ENCODE measurements at places on chromosomes 6 and 20.

- DNase-seq = no peak
These were observed 17.1 kb downstream of the RIPOR2 start for GRCh38 chr6:24918641-24919055.

DNA sequence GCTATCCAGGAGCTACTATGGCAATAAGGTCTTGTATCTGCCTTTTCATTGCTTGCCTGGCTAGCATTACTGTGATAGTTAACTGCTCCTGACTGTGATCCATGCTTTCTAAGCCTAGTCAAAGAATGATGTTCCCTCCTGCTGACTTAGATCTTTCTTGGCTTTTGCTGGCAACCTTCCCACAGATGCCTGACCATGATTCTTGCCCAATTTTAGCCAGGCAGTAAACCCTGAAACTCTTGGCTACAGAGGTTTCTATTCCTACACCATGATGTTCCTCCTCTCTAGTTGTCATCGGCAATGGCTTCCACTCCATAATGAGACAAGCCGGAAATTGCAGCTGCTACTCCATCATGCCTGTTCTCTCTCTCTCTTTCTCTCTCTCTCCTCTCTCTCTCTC is 238.1 kb downstream of the HAO1 start:
- no peak for DNase-seq

- peak; percentile 82 for DNase-seq
These were observed 2.1 kb downstream of the ZC3H12D start for GRCh38 chr6:149482545-149483333.

- peak; percentile 78 for DNase-seq
These were observed 3.9 kb downstream of the SYTL3 start for GRCh38 chr6:158653577-158654354.

DNA sequence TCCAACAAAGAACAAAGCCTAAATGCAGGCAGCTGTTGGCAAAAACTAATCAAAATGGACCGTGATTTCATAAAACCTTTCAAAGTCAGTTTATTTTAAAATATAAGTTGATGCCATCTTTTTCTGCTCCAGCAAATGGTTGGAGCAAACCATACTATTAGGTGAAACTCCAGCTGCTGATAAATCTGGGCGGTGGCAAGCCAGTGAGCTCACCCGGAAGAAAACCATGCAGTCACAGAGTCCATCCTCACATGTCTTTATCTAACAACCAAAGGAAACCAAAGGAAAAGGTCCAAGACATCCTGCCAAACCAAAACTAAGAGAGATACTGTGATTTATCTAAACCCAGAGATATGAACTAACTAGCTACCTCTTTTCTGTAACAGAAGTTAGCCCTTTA is 72.6 kb downstream of the HIVEP2 start:
- DNase-seq = no peak

- no peak for DNase-seq
These were observed 161.2 kb upstream of the NRSN1 start for GRCh38 chr6:23964865-23965264.

GRCh38 chr6:29705389-29706231 is 17.6 kb upstream of the HLA-F start:
- DNase-seq = no peak

DNA sequence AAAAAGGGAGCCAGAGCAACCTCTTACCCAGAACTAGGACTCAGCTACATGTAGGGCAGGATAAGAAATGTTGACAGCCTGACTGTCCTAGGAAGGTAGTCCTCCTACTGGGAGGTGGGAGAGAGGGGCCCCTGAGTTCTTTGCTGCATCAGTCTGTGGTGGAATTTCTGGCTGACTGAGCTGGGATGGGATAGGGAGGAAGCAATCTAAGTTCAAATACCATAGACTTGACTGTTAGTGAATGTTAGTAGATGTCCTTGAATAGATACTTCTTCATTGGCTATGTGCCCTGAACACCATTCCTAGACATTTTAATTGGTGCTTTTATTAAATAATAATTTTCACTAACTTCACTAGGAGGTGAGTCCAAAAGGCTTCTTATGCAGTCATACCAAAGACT is 1343.6 kb upstream of the CITED2 start:
- DNase-seq = no peak

GRCh38 chr6:130836055-130836640 is 8.9 kb downstream of the SMLR1 start:
- DNase-seq = peak; percentile 42

GRCh38 chr20:58603721-58604120 is 47.4 kb upstream of the STX16 start:
- DNase-seq = no peak

DNA sequence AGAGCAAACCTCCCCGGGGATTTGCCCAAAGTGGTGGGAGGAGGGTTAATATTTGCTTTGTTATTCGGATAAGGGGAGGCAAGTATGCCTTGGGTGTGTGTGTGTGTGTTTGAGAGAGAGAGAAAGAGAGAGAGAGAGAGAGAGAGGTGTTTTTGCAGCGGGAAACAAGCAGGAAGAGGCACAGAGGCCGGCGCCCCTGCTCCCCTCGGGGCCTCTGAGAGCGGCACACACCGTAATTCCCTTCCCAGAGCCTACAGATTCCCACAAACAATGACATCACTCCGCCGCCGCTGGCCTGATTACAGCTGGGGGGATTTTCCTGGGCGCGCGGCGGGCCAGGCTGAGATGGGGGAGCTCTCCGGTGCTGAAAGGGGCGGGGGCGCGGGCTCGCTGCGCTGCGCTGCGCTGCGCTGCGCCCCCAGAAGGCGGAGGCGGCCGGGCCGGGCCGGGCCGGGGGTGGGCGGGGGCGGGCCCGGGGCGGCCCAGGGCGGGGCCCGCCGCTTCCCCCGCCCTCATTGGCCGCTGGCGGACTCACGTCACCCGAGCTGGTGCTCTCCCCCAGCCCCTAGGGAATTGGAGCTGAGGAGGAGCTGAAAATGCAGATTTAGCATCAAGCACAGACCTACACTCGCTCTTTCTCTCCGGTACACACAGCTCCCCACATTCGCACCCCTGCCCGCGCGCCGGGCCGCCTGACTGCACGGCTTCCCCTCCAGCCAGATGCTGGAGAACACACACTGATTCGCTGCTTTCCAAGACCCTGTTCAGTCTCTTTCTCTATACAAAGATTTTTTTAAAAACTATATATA is at the start of gene PCSK2:
Gene PCSK2, plus strand, starts transcription at position 631 of the 809 bp plus-strand sequence. CDS start 266 bp downstream, outside the sequence.
- DNase-seq = no peak

DNA sequence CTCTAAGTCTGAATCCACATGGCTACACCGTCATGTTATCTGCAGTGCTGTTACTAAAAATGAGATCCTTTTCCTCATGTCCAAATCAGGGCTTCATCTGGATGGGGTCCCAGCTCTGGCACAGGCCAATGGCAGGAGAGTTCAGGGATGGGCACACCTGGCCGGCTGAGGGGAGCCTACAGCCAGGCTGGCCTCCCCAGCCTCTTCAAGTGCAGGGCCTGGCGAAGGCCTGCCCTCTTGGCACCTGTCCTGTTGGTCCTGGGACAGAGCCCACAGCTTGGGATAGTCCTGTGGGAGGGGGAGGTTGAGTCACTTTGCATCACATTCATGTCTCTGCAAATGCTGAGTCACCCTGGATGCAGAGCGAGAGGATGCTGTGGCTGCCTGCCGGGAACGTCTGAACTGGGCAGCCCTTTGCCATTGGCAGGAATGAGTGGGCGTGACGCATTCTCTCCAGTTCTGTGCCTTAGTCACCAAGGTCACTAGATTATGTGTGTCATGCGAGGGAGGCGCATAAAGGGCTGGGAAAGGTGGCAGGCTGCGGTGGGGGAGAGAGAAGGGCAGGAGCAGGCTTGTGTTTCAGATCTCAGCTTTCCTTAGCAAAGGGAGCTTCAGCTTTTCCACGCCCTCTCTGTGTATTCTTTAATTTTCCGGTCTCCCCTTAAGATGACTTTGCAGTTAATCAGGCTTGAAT is 223.2 kb upstream of the ECI2 start:
- peak; percentile 41 for DNase-seq

- peak; percentile 18 for DNase-seq
These were observed 4.2 kb upstream of the NTSR1 start for GRCh38 chr20:62704341-62704948.

DNA sequence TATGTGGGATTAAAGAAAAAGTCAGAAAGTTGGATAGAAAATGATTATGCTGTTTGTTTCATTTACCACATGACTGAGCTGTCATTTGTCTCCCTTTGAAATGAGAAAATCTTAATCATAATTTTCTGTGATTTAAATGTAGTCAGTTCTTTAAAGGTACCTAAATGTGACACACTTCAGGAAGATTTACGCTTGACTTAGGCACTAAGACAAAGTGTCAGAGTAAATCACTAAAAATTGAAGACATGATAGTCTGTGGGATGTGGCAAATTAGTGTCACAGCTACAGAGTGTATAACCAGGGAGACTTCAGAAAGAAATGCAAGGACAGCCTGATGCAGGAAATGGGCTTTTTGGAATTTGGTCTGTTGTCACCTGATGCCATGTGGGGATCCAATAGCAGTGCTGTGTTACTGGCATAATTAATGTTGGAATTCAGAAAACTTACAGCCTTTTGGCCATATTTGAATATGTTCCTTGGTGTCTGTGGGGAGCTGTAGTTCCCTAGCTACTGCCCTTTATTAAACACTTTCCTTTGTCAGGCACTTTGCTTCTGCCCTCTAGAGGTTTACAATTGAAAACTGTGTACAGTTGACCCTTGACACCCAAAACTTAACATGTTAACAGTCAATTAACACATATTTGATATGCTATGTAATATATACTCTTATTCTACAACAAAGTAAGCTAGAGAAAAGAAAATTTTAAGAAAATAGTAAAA is 493.8 kb downstream of the UTRN start:
- peak; percentile 9 for DNase-seq

GRCh38 chr20:58905236-58905635 is 52.7 kb downstream of the GNAS start:
- DNase-seq = no peak

DNA sequence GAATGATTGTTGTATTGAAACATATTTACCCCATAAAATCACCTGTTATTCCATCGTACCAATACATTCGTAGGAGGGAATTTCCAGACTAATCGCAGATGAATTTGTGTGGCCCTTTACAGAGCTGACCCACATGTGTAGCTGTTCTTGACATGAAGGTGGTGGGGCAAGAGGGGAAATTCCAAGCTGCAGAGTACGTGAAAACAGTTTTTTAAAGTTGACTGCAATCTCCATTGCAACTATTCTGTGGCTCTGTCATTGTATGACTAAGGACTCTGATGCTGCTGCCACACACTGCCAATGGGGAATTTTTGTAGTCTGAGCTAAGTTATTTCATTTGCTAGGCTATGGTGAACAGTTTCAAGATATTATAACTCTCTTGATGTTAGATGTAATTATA is 46.4 kb upstream of the ADTRP start:
- no peak for DNase-seq

- DNase-seq = no peak
These were observed 89.9 kb upstream of the SHLD1 start for GRCh38 chr20:5660346-5660745.

DNA sequence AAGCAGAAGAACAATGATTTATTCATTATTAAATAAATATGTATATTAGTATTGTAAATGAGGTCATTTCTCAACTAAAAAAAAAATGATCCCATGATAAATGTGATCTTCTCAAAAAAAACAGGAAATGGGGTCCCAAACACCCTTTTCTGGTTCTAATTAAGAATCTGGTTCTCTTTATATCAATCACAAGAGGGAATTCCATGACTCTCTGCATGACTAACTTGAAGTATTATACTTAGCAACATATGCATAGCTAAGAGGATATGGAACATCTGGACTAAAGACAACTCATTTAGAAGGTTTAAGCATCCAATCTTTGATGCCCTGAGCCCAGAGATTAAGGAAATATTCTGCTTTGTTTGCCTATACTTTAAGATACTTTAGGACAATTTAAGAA is 89.7 kb upstream of the EMILIN3 start:
- no peak for DNase-seq

GRCh38 chr6:101517632-101518031 is 124.1 kb downstream of the GRIK2 start:
- no peak for DNase-seq

DNA sequence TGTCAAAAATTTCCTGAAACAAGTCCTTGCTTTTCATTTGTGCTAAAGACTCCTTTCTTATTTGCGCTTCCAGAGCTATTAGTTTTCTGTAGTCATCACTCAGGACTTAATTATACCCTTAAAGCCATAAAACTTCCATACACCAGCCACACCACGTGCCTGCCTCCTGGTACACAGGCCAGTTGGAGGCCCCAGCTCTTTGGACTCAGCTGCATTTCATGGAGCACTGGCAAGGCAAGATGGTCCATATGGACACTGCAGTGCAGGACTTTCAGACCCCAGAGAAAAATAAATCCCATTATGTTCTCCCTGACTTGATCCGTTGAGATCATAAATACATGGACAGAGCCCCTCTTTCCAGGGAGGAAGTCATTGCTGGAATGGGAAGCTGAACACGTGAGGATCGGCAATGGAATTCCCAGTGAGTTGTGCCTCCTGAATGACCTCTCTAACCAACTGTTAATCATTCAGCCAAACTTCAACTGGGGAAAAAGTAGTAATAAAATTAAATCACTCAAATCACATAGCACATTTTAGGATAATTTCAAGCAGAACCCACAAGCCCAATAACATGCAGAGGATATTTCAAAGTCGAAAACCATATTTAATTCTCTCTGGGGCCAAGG is 173.1 kb downstream of the HACE1 start:
- no peak for DNase-seq

- no peak for DNase-seq
These were observed 179.8 kb downstream of the SOD2 start for GRCh38 chr6:159513074-159513720.

DNA sequence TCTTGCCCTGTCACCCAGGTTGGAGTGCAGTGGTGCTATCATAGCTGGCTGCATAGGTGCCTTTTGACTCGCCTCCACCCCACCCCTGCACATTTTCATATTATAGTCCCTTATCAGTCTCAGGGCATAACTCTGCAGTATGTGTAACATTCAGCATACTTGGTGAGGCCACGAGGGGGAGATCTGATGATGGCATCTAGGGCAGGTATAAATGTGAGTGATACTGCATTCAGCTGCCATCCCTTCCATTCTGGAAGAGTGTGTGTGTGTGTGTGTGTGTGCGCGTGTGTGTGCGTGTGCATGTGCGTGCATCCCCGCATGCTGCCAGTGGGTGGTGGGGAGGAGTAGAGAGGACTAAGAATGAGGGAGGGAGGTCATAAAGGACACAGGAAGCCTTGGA is 81.4 kb downstream of the JARID2 start:
- DNase-seq = no peak

GRCh38 chr6:9841886-9842725 is 572.8 kb downstream of the TFAP2A start:
- no peak for DNase-seq
